Caco-2 (cell line): ENCODE measurements at places on chromosomes 5 and 9.
A peak's percentile ranks its signal among the peaks of the same experiment; 100 is the strongest.

- DNase-seq: peak; percentile 92
Measured at GRCh38 chr9:105064248-105065097, 136.5 kb upstream of the ABCA1 start.

DNA sequence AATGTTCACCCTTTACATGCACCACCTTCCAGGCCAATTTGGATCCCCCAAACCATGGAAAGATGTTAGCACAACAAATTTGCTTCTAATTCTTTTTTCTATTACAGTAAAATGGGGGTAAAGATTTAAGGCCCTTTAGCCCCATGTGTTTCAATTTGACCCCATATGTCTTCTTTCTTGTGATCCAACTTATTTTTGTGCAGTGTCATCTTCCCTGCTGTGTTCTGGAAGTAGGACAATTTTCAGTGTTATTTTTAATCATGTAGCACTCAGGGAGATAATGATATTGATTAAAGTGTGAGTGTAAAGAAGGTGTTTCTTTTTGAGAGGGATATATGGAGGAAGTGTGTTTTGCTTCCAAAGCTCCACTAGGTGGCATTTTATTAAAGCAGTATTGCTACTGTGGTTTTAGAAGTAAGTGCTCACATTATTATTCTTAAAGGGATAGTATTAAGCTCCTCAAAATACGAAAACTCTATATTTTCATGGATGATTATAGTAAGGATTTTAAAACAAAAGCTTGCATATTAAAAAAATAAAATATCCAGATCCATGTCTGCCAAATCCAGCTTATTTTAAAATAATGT, 118.7 kb upstream of the ATP10B start:
- DNase-seq: no peak

DNA sequence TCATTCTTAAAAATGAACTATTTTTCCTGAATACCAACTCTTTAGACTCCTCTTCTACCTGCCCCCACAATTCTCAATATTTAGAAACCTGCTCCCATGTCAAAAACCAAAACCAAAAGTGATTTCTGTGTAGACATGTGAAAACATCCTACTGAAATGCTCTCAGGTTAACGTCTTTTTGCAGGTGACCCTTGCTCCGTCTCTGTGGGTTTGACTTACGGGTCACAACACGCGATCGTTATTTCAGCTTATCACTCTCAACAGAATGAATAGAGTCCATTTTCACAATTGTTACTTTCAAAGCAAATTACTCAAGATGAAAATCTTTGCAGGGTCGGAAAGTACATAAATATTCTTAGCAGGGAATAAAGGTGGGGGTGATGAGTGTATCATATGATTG, 456.3 kb upstream of the SGCD start:
- DNase-seq: no peak

DNA sequence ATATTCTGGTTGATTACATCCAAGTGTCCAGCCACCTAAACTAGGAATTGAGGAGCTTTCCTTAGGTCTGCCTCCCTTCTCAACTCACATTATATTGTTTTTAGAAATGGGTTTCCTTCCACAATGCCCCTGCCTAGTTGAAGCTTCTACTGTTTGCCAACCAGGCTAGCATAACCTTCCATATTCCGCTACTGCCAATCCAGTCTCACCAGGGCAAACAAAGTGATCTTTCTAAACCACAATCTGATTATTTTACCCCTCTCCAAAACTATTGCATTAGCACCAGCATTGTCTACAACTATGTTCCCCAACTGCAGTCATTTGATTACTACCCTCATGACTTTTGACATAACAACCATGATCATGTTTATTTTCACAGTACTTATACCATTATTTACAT, 115.8 kb upstream of the RASEF start:
- no peak for DNase-seq

GRCh38 chr9:87581513-87581912, 83.8 kb downstream of the DAPK1 start:
- DNase-seq: no peak

GRCh38 chr5:57817001-57817453, 334.4 kb upstream of the ACTBL2 start:
- DNase-seq: no peak

DNA sequence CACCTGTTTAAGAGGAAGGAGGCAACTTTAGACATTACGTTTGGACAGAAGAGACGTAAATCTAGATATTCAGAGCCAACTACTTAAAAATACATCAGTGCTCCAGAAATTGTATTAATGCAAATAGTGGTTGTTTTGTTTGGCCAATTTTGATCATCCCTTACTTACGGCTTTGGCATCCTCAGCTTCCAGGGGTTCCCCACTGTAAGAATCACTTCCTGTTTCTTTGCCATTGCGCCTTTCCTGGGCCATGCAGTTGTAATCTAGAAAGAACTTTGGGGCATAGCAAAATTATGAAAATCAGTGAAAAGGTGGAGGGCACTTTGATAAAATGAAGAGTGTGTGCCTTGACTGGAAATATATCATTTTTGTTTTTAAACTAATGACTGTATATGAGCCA, 537.2 kb upstream of the TLE4 start:
- no peak for DNase-seq

GRCh38 chr5:113508756-113509155, 4.7 kb upstream of the YTHDC2 start:
- DNase-seq: no peak

DNA sequence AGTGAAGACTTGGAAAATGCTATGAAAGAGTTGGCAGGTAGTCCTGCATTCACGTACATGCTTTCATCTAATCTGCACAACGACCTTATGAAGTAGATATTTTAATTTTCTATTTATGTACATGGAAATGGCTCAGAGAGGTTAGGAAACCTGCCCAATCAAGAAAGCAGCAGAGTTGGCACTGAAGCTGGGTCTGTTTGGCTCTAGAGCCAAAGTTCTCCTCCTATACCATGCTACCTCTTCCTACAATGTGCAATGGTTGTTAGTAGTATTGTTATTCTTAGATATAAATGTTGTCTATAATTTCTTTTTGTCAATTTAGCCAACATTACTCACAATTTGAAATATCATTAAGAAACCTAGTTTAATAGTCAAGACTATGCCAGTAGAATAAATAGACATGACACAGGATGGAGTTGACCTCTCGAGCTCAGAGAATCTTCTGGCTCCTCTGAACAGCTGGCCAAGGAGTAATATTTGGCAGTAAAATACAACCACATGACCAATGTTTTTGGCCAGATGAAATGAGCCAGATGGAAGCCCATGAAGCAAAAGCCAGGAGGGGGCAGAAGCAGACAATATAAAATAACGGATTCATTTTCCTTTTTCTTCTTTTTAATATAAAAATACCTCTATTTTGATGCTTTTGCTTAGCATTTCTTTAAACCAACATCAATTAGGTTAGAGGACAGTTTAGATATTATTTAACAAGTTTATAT, 542.3 kb downstream of the PDE4D start:
- DNase-seq: no peak

GRCh38 chr5:109907731-109908130, 218.0 kb downstream of the MAN2A1 start:
- DNase-seq: no peak

- no peak for DNase-seq
Measured at GRCh38 chr9:69248005-69248404, 73.9 kb downstream of the TJP2 start.

- no peak for DNase-seq
Measured at GRCh38 chr9:83138422-83139135, 75.6 kb upstream of the RASEF start.

DNA sequence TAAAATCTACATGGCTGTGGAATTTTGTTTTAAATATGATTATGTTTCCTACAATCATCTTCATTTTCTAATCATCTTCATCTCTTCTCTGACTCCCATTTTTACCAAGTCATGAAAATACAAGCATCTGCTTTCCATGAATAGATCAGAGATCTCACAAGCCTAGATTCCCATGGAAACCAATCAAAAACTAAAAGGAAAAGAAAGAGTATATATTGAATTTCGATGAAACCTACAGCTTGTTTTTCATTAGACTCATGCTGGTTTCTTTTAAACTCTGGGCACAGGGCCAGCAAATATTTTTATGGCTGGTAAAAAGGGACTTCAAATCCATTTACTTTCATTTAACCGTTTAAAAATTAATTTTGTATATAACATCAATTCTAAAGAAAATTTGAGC, 51.2 kb downstream of the INVS start:
- DNase-seq: no peak

- no peak for DNase-seq
Measured at GRCh38 chr9:80504601-80505230, 933.0 kb downstream of the TLE4 start.

- peak; percentile 10 for DNase-seq
Measured at GRCh38 chr5:88727705-88728313, 155.2 kb downstream of the MEF2C start.
